NCI-H2081 treated with DMSO at 0.1 percent for 48 hours (cell line): ENCODE measurements at places on chromosomes 4 and X.
A peak's percentile ranks its signal among the peaks of the same experiment; 100 is the strongest.

DNA sequence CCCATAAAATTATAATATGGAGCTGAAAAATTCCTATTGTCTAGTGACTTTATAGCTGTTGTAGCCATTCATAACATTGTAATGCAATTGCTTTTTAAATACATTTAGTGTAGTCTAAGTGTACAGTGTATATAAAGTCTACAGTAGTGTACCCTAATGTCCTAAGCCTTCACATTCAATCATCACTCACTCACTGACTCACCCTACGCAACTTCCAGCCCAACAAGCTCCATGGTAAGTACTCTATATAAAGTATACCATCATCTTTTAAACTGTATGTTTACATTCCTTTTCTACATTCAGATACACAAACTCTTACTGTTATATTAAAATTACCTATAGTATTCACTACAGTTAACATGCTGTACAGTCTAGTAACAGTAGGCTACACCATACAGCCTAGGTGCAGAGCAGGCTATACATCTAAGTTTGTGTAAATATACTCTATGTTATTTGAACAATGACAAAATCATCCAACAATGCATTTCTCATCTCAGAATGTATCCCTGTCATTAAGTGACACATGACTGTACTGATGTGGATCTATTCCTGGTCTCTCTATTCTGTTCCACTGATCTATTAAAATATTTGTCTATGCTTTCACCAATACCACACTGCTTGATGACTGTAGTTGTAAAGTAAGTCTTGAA lies 33.7 kb downstream of the CLOCK start:
- DNase-seq: no peak

DNA sequence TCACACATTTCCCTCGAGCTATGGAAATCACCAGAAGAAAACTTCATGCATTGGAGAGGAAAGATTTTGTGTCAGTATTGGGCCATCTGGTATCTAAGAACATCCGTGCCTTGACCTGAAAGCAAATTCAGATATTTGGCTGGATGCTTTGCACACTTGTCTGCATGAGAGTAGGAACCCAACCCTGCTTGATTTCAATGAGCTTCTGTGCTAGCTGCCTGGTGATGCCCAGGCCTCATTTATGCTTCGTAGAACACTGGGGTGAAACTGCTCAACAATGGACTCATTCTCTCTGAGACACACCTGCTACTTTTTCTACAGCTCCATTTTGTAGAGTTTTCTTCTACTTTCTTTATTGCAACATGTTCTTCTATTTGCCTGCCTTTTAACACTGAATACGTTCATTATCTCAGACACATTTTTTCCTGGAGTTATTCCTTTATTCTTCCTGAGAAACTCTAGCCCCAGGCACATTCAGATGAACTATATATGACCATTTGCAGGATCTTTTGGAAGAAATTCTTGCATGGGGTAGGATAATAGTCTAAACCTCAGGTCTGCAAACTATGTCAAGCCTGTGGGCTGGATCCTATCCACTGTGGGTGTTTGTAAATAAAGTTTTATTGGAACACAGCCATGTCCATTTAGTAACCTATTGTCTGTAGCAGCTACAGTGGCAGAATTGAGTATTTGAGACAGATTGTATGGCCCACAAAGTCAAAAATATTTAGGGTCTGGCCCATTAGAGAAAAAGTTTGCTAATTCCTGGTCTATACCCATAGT lies 83.8 kb upstream of the CLCN4 start:
- DNase-seq: no peak

DNA sequence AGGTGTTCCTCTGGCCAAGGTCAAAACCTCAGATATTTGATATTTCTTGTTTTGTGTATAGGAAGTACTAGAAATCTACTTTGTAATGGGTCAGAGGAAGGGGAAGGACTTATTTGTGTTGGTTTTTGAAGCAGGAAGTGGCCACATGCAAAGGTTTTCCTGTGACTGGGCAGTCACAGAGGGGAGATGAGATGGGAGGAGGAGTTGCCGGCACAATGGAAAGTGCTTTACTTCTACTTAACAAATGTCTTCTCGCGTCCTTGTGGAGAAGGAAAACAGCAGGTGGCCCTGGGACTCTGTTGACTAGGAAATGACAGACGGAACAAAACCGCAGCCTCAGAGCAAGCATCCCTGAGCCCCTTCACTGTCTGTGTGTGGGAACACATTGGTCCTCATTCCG lies 46.6 kb downstream of the SHROOM2 start:
- no peak for DNase-seq

DNA sequence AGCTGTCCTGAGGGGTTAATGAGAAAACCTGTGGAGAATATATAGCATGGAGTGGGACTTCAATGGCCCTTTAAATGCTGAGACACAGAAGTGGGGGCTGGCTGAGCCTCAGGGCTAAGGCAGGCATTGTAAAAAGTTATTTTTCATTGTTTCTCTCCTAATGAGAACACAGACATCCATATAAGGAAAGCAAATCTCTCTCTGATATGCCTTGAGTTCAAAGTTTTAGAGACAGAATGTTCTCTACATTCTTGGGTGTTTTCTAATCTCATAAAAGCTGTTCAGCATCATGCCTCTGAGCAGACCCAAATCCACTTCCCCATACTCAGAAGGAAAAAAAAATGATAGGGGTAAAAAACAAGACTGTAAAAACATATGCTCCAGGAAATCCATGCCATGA lies 16.8 kb upstream of the RAB40A start:
- no peak for DNase-seq

GRCh38 chrX:14029039-14029424 lies 660 bp downstream of the GEMIN8 start:
- DNase-seq: no peak

DNA sequence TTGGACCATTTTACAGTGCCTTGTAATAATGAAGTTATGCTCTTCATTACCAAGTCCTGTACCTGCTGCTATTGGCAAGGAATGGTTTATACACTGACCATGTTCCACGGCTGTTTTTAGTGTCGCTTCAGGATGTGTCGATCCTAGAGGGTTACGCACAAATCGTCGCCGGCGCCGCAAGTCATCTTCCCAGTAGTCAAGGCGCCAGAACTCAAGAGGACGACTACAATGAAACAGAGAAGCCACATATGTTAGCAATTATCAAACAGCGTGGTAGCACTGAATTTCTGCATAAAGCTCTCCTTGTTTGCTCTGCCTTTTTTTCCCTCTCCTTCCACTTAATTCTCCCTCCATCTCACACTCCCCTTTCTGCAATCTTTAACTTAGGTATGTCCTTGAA lies 17.0 kb downstream of the MAB21L2 start:
- no peak for DNase-seq

GRCh38 chrX:3697701-3698279 lies 15.7 kb downstream of the PRKX start:
- DNase-seq: peak; percentile 67

DNA sequence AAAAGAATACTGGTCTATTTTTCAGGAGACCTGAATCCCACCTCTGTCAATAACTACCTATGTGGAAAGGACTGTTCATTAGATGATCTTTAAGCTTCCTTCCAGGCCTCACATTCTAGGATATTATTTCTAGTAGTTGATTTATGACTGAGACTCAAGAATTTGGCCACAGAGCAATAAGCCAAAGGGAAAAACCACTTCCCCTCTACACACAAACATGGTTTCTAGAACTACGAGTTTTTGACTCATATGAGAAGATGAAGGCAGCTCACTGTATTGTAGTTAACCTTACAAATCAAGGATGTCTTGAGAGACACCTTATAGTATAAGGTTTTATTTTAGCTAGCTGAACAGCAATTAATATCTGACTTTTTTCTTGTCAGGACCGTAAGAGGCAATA lies 36.9 kb upstream of the GDPD2 start:
- no peak for DNase-seq

DNA sequence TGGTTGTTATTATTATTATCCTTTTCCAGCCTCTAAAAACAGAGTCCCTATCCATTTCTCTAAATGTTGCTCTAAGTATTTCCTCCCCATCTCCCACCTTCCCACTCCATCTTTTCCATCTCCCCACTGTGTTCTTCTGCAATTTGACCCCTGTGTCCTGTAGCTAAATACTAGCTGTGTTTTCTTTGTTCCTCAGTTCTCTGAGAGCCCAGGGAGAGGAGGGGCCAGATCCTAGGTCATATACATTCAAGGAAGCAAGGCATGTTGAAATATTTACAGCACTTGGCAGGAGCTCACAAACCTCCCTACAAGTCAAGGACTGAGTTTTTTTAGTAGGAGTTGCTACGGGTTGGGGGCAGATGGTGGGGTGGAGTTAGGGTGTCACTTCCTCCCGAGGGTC lies 10.5 kb downstream of the SLC16A2 start:
- DNase-seq: no peak

DNA sequence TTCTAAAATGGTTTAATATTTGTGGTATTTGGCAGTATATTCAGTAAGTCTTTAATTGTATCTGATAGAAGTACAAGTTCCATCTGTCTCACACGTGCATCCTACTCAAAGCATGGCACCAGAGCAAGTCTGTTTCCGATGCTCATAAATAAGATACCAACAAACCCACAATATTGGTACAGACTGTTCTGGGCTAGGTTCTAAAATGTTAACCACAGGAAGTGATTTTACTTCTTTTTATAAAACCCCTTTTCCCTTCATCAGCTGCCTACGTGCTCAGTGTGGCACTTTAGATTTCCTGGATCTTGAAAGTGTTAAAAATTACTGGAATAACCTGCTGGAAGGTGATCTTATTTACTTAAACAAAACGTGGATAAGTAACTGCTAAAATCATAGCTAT lies 165.1 kb downstream of the CFAP299 start:
- no peak for DNase-seq

- DNase-seq: no peak
These were observed 91.2 kb downstream of the LRP2BP start for GRCh38 chr4:185304541-185304940.

DNA sequence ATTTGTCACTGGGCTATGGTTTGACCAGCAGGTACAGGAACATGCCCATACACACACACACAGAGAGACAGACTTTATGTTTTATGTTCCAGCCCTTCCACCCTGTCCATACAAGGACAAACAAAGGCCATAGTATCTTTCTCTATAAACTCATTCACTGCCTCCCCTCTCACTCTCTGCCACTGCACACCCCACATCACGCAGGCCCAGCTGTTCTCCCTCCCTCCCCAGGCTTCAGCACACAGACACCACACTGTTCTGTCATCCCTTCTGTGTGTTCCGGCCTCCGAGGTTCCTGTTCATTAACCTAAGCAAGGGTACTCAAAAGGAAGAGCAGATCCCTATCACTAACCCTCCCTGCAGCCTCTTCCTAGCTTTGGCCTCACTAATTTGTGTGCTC lies 17.8 kb downstream of the LAS1L start:
- DNase-seq: no peak

- DNase-seq: no peak
These were observed 9.7 kb downstream of the OCIAD2 start for GRCh38 chr4:48896845-48897244.

- DNase-seq: no peak
These were observed 411.3 kb upstream of the EMCN start for GRCh38 chr4:100929135-100929534.

DNA sequence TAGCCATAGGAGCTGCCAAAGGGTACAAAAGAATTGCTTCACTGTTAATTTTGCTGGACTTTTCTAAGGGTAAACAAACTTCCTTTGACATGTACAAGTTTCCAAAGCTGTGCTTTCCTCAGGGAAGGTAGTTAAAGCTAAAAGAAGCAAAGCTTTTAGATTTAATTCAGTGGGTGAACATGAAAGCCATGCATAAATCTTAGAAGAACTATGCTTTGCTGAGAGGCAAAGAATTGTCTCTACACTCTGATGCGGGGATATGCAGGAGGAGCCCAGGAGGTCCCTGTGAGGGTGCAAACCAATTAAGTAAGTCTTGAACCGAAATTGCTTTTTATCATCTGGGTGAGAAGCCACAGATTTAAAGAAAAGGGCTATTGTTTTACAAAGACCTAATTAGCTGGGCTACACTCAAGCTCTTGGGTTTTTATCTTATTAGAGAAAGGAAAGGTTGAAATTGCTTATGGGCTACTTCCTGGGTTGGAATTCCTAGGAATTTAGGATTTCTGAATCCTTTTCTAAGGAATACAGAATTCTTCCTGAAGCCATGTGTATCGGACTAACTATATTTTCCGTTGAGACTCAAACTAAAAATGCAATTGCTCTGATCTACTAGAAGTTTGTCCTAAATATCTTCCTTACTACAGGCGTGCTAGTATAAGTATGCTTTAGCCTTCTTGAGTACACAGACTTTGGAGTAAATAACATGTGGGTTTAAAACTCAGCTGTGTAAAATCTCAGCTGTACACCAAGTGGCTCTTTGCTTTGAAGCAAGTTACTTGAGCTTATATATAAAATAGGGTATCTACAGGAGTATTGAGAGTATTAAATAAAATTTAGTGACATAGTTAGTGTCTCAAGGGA lies 188.4 kb upstream of the ANK2 start:
- DNase-seq: no peak

- no peak for DNase-seq
These were observed 32.6 kb downstream of the DOCK11 start for GRCh38 chrX:118528071-118528737.

GRCh38 chr4:87036713-87037112 lies 101.9 kb downstream of the AFF1 start:
- no peak for DNase-seq

GRCh38 chr4:164596927-164597326 lies 157.0 kb upstream of the SMIM31 start:
- no peak for DNase-seq

GRCh38 chrX:133097031-133097430 lies at the start of gene USP26:
USP26 (minus strand) TSS chrX:133097109; CDS start chrX:133028220, 68,889 bp downstream.
- no peak for DNase-seq

DNA sequence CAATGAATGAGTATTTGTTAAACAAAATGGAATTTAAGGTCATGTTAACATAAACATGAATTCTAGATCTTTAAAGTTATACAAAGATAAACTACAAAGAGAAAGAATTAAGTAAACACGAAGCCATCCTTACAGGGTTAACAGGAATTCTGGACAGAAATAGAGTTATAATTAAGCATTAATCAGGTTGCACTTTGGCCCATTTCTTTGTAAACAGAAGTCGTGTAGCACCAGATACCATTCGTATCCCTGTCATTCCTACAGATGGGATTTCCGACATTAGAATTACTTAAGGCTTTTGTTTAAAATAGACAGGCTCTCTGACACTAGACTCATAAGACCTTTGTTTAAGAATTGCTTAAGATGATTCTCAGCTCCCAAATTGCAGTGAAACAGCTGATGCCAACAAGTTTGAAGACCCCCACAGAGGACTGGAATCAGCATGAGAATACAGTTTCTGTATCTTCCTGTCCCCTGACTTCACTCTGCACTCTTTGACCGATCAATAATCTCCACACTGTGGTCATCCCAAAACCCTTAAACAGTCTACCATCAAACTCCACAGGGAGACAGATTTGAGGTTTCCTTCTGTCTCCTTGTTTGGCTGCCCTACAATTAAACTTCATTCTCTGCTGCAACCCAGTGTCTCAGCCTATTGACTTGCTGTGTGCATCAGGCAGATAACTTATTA lies 22.3 kb upstream of the TMEM150C start:
- DNase-seq: no peak
